ENCODE measurements at places on chromosomes 16 and 17. TPM values are rescaled to one million over a fixed set of nuclear protein-coding genes. Genes with fewer than 3 reads are reported as not detected.

The CACNG1 gene
- total RNA-seq, result not detected

The CD300C gene
- total RNA-seq, result 1.6 TPM

The NLGN2 gene
- total RNA-seq, result 12.1 TPM

The CRLF3 gene
- total RNA-seq, result 7.4 TPM

The ABCA8 gene
- total RNA-seq, result 80.6 TPM
